ENCODE measurements at places on chromosomes 4 and X.

- no peak for DNase-seq
Observed at GRCh38 chr4:105483840-105484239, 10.0 kb upstream of the PPA2 start.

DNA sequence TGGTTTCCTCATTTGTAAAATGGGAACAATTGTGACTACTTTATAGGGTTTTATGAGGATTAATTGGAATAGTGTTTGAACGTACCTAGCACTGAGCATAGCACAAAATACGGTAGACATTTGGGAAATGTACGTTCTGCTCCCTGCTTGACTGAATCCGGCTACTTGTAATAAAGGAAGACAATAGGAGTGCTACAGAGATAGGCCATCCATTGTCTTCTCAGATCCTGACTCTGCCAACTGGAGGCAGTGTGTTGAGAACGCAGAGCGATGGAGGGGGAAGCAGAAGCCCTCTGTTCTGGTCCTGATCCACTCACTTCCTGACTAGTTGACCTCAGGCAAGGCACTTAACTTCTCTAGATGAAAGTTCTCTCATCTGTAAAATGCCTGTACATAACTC lies 26.4 kb downstream of the ENPP6 start:
- no peak for DNase-seq

GRCh38 chr4:138897811-138898226 lies 117.8 kb upstream of the NOCT start:
- peak; percentile 90 for DNase-seq

DNA sequence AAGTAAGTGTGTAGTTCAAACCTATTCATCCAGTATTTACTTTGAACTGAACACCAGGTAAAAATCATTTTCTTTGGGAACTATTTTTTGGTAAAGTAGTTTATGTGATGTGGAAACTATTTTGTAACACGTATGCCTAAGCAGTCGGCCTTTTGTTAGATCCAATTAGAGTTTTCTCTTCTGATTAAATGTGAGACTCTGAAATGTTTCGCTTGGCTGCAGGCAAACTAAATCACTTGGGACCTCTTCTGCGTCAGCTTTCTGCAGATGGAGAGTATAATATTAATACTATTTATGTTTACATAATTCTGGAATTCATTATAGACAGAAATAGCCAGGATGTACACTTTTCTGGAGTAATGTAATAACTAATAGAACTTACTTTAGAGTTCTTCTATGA lies 46.9 kb downstream of the BMPR1B start:
- DNase-seq, result no peak

- no peak for DNase-seq
Observed at GRCh38 chr4:73743281-73743680, 2.9 kb downstream of the CXCL8 start.

GRCh38 chr4:165873298-165874071 lies 448 bp downstream of the TLL1 start:
- no peak for DNase-seq

- no peak for DNase-seq
Observed at GRCh38 chr4:151459375-151459774, 50.4 kb downstream of the FHIP1A start.

DNA sequence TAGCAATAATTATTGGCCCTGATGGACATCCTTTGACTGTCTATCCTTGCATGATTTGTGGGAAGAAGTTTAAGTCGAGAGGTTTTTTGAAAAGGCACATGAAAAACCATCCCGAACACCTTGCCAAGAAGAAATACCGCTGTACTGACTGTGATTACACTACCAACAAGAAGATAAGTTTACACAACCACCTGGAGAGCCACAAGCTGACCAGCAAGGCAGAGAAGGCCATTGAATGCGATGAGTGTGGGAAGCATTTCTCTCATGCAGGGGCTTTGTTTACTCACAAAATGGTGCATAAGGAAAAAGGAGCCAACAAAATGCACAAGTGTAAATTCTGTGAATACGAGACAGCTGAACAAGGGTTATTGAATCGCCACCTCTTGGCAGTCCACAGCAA lies 60.7 kb downstream of the ZFX start:
- no peak for DNase-seq

DNA sequence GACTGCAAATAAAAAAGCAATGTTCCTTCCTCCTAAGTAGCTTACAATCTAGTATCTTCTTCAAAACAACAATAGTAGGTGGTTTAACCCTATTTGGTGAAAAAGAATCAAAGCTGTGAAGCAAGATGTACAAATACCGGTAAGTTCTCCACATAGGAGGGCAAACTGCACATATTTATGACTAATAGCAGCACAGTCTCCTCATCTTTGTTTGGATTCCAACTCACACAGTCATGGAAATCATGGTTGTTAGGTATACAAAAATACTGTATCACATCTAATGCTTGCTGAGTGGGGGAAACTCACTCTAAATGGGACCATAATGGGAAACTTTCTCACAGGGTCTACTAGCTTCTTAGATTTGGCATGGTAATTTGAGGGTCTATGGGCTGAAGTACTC lies 597.2 kb downstream of the INPP4B start:
- no peak for DNase-seq

DNA sequence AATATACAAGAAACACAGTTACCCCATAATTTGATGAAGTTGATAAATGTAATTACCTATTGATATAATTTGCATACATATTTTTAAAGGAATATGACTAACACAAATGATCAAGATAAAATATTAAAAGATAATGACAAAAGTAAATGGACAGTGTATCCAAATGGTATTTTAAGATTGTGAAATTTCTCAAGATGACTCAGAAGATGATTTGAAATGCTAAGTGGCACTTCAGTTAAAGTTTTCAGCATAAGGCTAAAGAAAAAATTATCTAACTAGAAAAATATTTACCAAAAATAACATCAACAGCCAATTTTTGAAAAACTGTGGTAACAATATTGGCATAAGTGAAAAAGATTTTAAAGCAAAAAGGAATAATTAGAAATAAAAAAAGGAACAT lies 248.4 kb upstream of the NDST4 start:
- no peak for DNase-seq

- DNase-seq, result no peak
Observed at GRCh38 chr4:1743975-1744374, 22.7 kb downstream of the TACC3 start.

GRCh38 chr4:53905941-53906377 lies 158.4 kb downstream of the CHIC2 start:
- DNase-seq, result no peak

GRCh38 chr4:54032558-54033135 lies 31.8 kb downstream of the CHIC2 start:
- no peak for DNase-seq
